WTC11 (cell line): ENCODE measurements at places on chromosomes 4 and X. TPM values are rescaled to one million over a fixed set of nuclear protein-coding genes. Genes with fewer than 3 reads are reported as not detected.

DNA sequence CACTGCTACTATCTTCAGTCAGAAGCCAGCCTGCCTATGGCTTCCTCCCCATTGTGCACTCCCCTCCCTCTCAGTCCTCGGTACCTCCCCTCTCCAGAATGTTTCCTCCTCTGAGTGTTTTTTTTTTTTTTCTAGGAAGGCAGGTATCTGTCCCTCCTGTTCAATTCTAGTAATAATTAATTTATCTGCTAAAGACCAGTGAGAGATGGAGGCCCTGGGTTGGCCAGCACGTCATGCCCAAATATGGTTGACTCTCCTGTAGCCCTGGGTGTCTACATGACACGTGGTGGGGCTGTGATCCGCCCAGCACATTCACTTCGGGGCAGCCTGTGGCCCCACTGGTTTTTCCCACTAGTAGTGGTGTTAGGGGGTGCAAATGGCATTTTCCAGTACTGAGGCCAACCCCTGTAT lies 1.8 kb downstream of the FLNA start:
- no peak for DNase-seq

GRCh38 chrX:106038625-106039024 lies at the start of gene SERPINA7:
Gene SERPINA7, minus strand, starts transcription at chrX:106038727. Its CDS starts 1,669 bp downstream, at chrX:106037058.
- DNase-seq = no peak

DNA sequence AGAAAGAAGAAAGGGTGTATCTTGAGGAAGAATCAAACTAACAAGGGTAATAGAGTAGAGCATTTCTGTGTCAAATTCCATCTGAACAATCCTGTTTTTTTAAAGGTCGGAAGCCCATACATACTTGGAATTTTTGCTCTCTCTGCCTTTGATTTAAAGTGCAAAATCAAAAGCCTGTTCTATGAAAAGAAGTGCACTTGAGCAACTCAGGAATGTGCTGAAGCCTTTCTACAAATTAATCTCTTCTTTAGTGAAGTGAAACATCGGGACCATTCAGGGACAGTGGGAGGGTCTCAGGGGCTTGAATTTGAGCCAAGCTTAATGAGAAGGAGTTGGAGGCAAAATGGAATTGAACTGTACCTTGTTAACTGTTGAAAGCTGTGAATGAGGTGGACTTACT lies 1008.5 kb upstream of the LCORL start:
- no peak for DNase-seq

The LIMCH1 gene
- 0.66 to 0.92 TPM (median 0.80 TPM) in 3 replicates for total RNA-seq
